MCF 10A (cell line): ENCODE measurements at places on chromosomes 1 and 21. TPM values are rescaled to one million over a fixed set of nuclear protein-coding genes. Genes with fewer than 3 reads are reported as not detected.

GRCh38 chr1:157106813-157107189, 7.2 kb upstream of the ETV3L start:
- peaks cover 82% of the 10 kb centered on the region for H3K27me3 ChIP-seq
- H3K27ac ChIP-seq: no peak overlapping the region
- peaks cover 9% of the 10 kb centered on the region for H3K4me1 ChIP-seq
- no peak for DNase-seq
- H3K36me3 ChIP-seq: no peaks in the 10 kb centered on the region

DNA sequence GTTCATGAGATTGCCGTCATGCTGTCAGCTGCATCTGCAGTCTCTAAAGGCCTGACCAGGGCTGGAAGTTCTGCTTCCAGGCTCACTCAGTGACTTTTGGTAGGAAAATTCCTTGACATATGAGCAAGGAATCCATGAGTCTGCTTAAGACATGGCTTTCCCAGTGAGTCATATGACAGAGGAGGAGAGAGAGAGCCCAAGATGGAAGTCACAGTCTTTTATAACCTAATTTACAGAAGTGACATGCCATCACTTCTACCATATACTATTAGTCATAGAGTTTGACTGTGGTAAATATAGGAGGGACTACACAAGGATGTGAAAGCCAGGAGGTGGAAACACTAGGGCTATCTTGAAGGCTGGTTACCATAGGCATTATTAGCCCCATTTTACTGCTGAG, 115.2 kb downstream of the ROR1 start:
- peaks cover 13% of the 10 kb centered on the region for H3K4me1 ChIP-seq
- H3K27ac ChIP-seq: no peak overlapping the region
- no peak overlapping the region for H3K4me3 ChIP-seq
- DNase-seq: no peak
- H3K36me3 ChIP-seq: no peaks in the 10 kb centered on the region
- H3K27me3 ChIP-seq: no peaks in the 10 kb centered on the region

DNA sequence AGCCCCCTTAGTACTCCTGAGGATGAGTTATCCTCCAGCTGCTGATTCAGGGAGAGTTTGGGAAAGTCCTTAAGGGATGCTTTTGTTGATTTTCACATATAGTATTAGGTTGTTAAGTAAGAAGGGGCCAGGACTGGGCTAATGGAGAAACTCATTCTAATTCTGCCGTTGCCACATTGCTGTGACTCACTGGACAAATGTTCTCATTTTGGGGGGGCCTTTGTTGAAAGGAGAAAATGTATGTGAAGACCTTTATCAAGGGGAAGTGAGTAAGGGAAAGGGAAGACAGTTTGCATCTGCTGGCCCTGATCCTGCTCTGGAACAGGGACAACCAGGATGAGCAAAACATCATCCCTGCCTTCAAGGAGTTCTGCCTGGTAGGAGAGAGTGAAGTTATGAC, 123.2 kb upstream of the FGGY start:
- peak; percentile 63 for DNase-seq
- no peaks in the 10 kb centered on the region for H3K36me3 ChIP-seq
- peaks cover 14% of the 10 kb centered on the region for H3K4me1 ChIP-seq

DNA sequence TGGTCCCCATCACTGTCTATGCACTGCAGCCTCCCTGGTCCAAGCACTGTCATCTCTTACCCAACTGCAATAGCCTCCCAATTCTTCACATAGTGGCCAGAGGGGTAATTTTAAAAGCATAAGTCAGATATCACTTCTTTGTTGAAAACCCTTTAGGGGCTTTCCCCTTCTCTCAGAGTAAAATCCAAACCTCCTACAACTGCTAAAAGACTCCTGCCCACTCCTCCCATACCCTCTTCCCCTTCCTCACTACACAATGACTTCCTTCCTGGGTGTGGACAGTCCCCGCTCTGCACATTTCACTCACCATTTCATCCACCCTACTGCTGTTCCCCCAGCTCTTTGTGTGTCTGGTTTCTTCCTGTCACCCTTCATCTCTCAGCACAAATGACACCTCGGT, 8.3 kb downstream of the MCOLN2 start:
- H3K36me3 ChIP-seq: peaks cover 6% of the 10 kb centered on the region
- H3K27ac ChIP-seq: no peak overlapping the region
- H3K27me3 ChIP-seq: no peaks in the 10 kb centered on the region
- H3K4me1 ChIP-seq: no peaks in the 10 kb centered on the region

DNA sequence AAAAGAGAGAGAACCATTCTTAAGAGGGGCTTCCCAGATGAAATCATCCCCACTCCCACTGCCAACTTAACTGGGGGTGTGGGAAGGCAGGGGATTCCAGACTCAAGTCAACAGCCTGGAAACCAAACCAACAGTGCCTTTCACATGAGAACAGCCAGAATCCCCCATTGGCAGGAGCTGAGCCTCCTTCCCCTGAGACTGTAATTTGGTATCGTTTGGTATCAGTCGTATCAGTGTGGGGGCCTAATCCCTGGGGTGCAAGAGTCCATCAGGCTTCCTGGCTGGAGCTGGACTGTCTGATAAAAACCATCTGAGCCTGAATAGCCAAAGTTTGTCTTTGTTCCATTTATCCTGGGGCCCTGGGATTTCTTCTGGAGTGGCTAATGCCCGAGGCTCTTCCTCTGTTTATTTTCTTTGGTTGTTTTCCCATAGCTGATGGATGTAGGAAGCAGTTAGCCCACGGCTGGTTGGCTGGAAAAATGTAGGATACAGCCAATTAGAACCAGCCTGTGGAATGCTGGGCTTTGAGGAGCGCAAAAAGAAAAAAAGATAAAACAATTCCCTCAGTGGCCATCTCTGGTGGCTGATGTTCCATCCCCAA, 84.6 kb downstream of the LAMC2 start:
- peak overlapping the region; percentile 90 for H3K27ac ChIP-seq
- no peak overlapping the region for H3K4me3 ChIP-seq
- no peaks in the 10 kb centered on the region for H3K36me3 ChIP-seq
- DNase-seq: peak; percentile 94

GRCh38 chr1:175188936-175189335, 3.6 kb downstream of the KIAA0040 start:
- no peak overlapping the region for H3K4me3 ChIP-seq
- H3K36me3 ChIP-seq: peaks cover 7% of the 10 kb centered on the region
- H3K4me1 ChIP-seq: peaks cover 32% of the 10 kb centered on the region
- H3K27me3 ChIP-seq: no peaks in the 10 kb centered on the region

- H3K27ac ChIP-seq: no peak overlapping the region
- no peak overlapping the region for H3K4me3 ChIP-seq
- DNase-seq: no peak
- no peaks in the 10 kb centered on the region for H3K4me1 ChIP-seq
Observed at GRCh38 chr1:168088511-168089325, 48.0 kb downstream of the GPR161 start.

DNA sequence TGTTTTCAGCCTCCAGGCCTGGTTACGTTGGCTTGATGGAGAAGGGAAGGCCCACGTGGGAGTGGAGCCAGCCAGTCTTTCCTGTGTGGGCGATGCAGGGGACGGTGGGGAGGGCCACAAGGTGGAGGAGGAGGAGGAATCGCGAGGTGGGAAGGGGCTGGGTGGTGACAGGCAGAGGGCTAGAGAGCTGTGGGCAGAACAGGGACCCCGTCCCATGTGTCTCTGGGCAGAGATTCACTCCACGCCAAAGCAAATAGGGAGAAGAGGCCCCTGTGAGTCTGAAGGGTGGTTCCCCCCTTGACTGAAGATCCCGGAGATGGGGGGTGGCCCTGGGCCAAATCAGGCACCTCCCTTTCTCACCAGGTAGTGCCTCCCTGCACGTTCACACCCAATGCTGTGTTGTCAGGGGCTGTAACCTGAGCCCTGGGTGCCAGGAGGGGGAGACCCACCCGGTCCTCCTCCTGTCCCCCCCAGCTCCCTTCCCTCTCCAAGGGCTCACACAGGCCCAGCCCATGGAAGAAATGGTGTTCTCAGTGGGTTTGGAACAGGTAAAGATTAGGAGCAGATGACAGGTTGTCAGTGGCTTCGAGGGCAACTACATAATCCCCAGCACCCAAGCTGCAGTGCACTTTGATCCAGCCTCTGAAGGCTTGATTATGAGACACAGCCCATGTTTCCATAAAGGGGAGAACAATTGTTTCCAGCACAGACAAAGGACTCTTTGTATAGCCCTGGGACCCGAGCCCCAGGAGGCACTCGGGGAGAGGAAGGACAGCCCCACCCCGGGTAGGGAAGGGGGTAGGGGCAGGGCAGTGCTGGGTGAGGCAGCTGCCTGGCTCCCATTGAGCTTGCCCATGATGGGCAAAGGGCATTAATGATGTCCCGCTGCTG, 37.7 kb upstream of the GPR37L1 start:
- H3K4me3 ChIP-seq: no peak overlapping the region
- no peaks in the 10 kb centered on the region for H3K36me3 ChIP-seq
- no peaks in the 10 kb centered on the region for H3K27me3 ChIP-seq
- DNase-seq: peak; percentile 56
- no peak overlapping the region for H3K27ac ChIP-seq

DNA sequence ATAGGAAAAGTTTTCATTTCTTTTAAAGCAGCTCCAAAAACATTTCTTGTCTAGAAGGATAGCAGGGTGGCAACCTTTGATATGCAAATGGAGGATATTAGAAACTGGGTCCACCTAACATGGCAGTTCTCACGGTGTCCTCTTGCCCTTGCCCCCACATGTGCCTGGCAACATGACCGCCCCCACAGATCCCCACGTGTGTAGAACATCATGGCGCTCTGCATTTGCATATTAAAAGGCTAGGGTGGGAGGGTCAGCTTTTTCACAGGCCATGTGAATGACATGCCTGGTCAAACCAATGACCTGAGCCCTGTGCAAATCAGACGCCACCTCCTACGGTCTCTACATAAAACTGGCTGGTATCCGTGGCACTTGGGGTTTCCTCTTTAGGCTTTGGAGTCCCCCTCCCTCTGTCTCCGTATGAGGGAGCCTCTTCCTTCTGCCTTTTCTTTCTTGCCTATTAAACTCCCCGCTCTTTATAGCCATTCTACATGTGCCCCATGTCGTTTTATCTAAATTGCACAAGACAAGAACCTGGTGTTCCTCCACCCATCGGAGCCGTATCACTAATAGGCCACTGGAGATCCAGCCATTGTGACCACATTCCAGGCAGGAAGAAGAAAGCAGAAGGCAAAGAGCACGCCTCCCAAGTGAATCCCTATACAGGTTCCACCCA, 71.3 kb downstream of the WDR4 start:
- H3K36me3 ChIP-seq: no peaks in the 10 kb centered on the region
- no peaks in the 10 kb centered on the region for H3K4me1 ChIP-seq
- peaks cover 16% of the 10 kb centered on the region for H3K27me3 ChIP-seq
- no peak for DNase-seq
- H3K4me3 ChIP-seq: no peak overlapping the region

DNA sequence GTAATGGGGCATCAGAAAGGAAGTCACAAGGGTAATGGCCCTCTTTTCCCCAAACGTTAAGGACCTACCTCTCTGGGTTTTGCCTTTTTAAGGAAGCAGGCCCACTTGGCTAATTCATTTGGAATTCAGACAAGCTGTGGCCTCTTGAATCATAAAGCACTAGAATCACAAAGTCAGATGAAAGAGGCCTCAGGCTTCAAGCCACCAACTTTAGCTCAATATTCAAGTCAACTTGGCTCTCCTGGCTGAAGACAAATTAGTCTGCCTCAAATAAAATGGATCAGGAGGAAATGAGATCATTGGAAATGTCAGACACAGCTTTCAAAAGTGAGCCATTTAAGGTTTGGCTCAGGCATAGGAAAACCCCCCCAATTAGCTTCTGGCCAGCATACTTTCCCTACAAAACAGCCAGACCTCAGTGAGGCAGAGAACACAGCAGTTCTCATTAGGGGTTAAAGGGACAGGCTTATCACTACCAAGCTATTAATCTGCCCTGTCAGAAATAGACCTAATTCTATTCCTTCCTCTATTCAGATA, 34.3 kb downstream of the SLC35D1 start:
- no peak overlapping the region for H3K27ac ChIP-seq
- H3K4me1 ChIP-seq: peaks cover 14% of the 10 kb centered on the region
- H3K4me3 ChIP-seq: no peak overlapping the region
- peaks cover 30% of the 10 kb centered on the region for H3K36me3 ChIP-seq
- DNase-seq: no peak

- peaks cover 24% of the 10 kb centered on the region for H3K4me1 ChIP-seq
- no peaks in the 10 kb centered on the region for H3K36me3 ChIP-seq
- H3K27me3 ChIP-seq: no peaks in the 10 kb centered on the region
Observed at GRCh38 chr1:17207046-17207445, 2.1 kb downstream of the PADI1 start.

- no peak overlapping the region for H3K4me3 ChIP-seq
- H3K27ac ChIP-seq: no peak overlapping the region
- H3K4me1 ChIP-seq: no peaks in the 10 kb centered on the region
- H3K36me3 ChIP-seq: no peaks in the 10 kb centered on the region
- H3K27me3 ChIP-seq: no peaks in the 10 kb centered on the region
Observed at GRCh38 chr1:75529488-75529887, 81.4 kb downstream of the SLC44A5 start.

DNA sequence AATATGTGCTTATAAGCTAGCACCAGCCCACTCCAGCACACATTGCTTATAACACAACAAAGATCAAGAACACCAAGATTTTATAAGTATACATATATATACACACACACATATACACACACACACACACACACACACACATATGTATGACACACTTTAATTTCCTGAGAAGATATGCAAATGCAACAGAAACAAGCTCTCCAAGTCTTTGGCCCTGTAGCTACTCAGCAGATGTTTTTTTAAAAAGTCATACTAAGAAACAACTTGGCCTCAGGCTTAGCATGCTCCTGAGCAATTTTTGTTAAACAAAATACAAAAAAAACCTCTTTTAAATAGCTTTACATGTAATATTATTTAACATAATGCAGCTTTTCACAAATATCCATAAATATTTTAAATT, 11.1 kb downstream of the TNFSF18 start:
- H3K4me1 ChIP-seq: peaks cover 9% of the 10 kb centered on the region
- no peaks in the 10 kb centered on the region for H3K36me3 ChIP-seq
- no peak for DNase-seq
- no peak overlapping the region for H3K27ac ChIP-seq
- no peaks in the 10 kb centered on the region for H3K27me3 ChIP-seq
- no peak overlapping the region for H3K4me3 ChIP-seq

Gene ATP1A4
- total RNA-seq: not detected in 2 replicates

Gene RNU1-4
- total RNA-seq: 1,539 and 1,606 TPM in 2 replicates

Gene TCHHL1
- not detected in 2 replicates for total RNA-seq

Gene S100A13
- 210 and 236 TPM in 2 replicates for total RNA-seq

Gene LCE2B
- total RNA-seq: not detected in 2 replicates

Gene CYYR1
- not detected in 2 replicates for total RNA-seq

Gene NEK7
- total RNA-seq: 51.1 and 54.4 TPM in 2 replicates
